ENCODE measurements at places on chromosomes 16 and 17. TPM values are rescaled to one million over a fixed set of nuclear protein-coding genes. Genes with fewer than 3 reads are reported as not detected.

Gene CDK5R1
- 7.6 TPM for total RNA-seq

GRCh38 chr16:48408688-48409087 lies 23.5 kb upstream of the SIAH1 start:
- no peak overlapping the region for H3K27ac ChIP-seq
- H3K4me3 ChIP-seq, result no peak overlapping the region
- H3K36me3 ChIP-seq, result no peaks in the 10 kb centered on the region

- H3K36me3 ChIP-seq, result no peaks in the 10 kb centered on the region
- H3K4me3 ChIP-seq, result no peak overlapping the region
- no peaks in the 10 kb centered on the region for H3K27me3 ChIP-seq
- no peak for DNase-seq
- H3K27ac ChIP-seq, result no peak overlapping the region
Observed at GRCh38 chr16:84528322-84528721, 23.9 kb upstream of the MEAK7 start.

DNA sequence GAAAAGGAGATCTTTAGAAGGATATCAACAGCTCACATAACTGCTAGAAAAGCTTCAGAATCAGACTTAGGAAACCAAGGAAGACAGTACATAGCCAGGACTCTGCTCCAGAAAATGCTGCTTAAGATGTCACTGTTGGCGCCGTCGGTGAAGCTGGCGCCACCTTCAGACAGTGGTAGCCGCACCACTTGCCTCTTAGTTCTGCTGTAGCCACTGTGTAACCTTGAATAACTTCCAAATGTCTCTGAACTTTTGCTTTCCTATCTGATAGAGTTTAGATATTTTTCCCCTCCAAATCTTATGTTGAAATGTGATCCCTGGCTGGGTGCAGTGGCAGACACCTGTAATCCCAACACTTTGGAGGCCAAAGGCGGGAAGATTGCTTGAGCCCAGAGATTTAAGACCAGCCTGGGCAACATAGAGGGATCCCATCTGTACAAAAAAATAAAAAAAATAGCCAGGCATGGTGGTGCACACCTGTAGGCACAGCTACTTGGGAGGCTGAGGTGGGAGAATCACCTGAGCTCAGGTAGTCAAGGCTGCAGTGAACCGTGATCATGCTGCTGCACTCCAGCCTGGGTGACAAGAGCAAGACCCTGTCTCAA lies 6.3 kb upstream of the USP31 start:
- no peak overlapping the region for H3K27ac ChIP-seq
- H3K4me1 ChIP-seq, result no peaks in the 10 kb centered on the region
- no peak for DNase-seq
- no peak overlapping the region for H3K4me3 ChIP-seq
- no peaks in the 10 kb centered on the region for H3K36me3 ChIP-seq

DNA sequence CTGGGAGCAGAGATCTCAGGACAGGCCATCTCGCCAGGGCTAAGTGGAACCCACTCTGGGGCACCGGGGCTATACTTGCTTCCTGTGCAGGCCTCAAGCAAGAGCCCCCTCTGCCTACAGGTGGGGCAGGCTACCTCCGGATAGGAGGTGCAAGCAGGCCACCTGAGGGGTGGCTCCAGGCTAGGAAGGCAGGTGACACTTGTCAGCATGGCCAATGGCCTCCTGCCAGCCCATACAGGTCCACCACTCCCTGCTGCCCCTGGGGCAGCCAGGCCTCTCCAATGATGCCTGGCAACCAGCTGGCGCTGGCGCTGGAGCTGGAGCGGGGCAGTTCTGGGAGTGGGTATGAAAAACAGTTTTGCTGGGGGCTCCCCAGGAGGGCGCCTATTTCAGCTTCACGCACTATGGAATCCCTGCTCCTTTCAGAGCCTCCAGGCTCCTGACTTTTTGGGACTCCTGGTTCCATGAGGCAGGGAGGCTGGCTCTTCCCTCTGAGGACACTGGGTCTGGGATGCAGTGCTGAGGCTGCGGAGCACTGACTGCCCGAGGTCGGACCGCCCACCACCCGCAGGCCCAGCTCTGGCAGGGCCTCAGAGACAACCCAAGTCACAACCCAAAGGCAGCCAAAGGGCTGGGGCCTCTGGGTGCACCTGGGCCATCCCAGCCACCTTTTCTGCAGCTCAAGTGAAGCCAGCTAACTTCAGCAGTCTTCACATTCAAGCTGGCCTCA lies 8.4 kb upstream of the SREBF1 start:
- no peak overlapping the region for H3K27ac ChIP-seq
- no peak overlapping the region for H3K4me3 ChIP-seq
- H3K27me3 ChIP-seq, result no peaks in the 10 kb centered on the region
- no peaks in the 10 kb centered on the region for H3K36me3 ChIP-seq
- DNase-seq, result no peak

GRCh38 chr17:75238684-75239191 lies 22.7 kb downstream of the GGA3 start:
- peaks cover 43% of the 10 kb centered on the region for H3K36me3 ChIP-seq
- H3K27me3 ChIP-seq, result no peaks in the 10 kb centered on the region
- DNase-seq, result peak; percentile 30
- H3K4me1 ChIP-seq, result no peaks in the 10 kb centered on the region
- no peak overlapping the region for H3K27ac ChIP-seq

DNA sequence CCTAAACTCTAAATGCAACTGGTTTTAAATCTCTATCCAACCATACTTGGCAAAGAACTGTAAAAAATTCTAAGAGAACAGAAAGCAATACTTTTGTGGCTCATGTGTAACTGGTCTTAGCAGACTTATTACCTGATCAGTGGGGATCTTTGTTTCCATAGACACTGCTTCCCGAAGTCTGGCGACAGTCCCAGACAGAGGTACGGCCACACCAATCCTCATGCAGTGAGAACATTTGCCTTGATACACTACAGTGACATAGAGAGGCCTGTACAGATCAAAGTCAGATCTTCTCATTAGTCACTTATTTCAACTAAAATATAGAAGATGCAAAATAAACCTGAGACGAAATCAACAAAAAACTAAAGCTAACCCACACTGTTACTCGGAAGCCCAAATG lies 43.9 kb downstream of the USP31 start:
- no peak overlapping the region for H3K27ac ChIP-seq
- H3K4me3 ChIP-seq, result no peak overlapping the region
- H3K27me3 ChIP-seq, result no peaks in the 10 kb centered on the region
- no peaks in the 10 kb centered on the region for H3K4me1 ChIP-seq

Gene KRTAP2-1
- total RNA-seq, result not detected

Gene ZFHX3
- 18.0 TPM for total RNA-seq

Measured in astrocyte (in vitro differentiated cells and primary cell).